ENCODE measurements at places on chromosomes 5 and 9.
A peak's percentile ranks its signal among the peaks of the same experiment; 100 is the strongest.

DNA sequence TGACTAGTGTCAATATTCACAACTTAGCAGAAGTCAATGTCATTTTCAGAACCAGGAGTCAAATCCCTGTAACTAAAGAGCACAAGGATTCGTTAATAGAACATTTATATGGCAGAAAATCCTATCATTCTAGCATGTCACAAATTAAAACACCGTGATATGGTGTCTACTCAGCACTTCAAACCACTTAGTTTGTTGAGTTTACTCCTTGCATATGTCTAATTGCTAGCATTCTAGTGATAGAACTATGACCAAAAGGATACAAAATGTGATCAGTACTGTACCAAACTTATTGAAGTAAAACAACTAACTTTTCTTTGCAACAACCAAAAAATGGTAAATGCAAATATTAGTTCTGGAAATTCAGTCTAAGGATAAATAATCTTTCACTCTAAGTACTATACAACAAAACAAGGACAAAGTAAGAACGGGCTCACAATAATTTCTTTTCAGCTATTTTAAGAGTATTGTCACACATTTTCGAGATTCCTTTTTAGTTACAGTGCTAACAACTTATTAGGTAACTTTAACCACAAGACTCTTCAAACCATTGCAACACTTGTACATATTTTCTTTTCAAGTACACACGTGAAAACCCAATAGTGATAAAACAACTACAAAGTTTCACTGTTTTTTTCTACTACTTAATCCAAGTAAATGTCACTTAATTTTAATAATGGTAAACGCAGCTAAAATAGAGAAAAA lies 845.2 kb upstream of the CDH10 start:
- ATAC-seq = no peak

DNA sequence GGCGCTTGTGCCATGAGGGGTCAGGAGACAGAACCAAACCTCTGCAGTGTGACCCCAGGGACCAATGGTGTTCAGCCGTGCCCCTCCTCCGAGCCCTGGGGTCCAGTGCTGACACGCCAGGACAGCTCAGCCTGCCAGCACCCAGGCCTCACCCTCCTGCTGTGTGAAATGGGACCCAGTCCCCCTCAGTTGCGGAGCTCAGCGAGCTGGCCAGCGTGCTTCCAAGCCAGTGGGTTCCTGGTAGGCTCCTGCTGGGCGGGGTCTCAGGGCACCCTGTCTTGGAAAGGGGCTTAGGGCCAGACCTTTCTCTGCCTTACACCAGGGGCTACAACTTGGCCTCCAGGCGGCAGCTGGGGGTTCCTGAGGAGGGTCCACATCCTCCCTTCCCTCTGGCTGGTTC lies 4.4 kb downstream of the RNF44 start:
- no peak for ATAC-seq

DNA sequence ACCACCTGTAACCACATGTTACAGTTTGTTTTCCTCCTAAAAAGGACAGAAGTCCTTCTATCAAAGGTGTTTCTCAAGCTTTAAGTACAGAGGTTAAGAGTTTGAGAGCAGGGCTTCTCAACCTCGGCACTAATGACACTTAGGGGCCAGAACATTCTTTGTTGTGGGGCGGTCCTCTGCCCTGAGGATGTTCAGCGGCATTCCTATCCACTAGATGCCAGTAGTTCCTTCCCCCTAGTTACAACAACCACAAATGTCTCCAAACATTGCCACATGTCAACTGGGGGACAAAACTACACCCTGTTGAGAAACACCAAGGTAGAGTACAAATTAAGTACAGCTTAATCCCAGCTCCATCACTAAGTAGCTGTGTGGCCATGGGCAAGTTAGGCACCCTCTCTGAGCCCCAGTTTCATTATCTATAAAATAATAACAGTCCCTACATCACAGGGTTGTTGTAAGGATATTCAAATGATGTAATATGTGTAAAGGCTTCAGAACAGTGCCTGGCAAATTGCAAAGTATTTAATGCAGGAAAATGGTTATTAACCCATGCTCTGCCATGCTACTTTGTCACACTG lies 44.6 kb downstream of the PIP5K1B start:
- no peak for ATAC-seq

GRCh38 chr5:8156706-8157105 lies 287.8 kb downstream of the MTRR start:
- ATAC-seq = no peak

- ATAC-seq = no peak
Observed at GRCh38 chr9:118577121-118577520, 792.1 kb downstream of the BRINP1 start.

GRCh38 chr5:33807771-33808170 lies 84.0 kb downstream of the ADAMTS12 start:
- no peak for ATAC-seq

- ATAC-seq = no peak
Observed at GRCh38 chr9:242461-243080, 27.9 kb downstream of the DOCK8 start.

GRCh38 chr9:131091352-131091992 lies 4.9 kb upstream of the AIF1L start:
- no peak for ATAC-seq

DNA sequence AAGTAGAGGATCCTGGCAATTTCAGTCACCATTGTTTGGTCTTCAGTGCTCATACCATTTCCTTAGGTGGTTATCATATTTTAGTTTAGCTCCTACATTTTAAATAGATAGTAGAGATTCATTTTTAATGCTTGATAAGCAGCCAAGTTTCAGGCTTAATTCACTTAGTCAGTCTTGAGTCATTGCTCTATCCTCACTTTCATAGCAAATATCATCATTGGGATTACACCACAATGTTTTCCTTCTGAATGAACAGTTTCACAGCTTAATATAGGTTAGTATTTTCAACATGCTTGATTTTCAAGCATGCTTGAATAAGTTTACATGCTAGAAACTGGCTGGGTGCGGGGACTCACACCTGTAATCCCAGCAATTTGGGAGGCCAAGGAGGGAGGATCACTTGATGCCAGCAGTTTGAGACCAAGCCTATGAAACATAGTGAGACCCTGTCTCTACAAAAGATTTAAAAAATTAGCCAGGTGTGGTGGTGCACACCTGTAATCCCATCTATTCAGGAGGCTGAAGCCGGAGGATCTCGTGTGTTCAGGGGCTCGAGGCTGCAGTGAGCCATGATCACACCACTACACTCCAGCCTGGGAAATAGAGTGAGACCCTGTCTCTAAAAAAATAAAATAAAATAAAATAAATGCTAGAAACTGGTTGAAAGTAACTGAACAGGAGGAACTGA lies 339.9 kb downstream of the ADGRV1 start:
- ATAC-seq = no peak

- no peak for ATAC-seq
Observed at GRCh38 chr5:39176759-39177630, 42.4 kb downstream of the FYB1 start.

DNA sequence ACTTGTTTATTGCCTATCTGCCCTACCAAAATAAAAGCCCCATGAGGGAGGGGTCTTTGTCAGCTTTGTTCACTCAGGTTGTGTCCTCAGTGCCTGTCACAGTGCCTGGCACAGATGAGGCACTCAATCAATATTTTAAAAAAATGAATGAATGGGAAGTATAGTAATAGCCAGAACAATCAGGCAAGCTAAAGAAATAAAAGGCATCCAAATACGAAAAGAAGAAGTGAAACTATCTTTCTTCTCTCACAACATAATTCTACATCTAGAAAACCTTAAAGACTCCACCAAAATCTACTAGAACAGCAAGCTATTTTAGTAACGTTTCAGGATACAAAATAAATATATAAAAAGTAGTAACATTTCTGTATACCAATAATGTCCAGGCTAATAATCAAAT lies 37.8 kb upstream of the C5orf63 start:
- no peak for ATAC-seq

GRCh38 chr9:137371946-137372651 lies 50.9 kb downstream of the EXD3 start:
- ATAC-seq = no peak

DNA sequence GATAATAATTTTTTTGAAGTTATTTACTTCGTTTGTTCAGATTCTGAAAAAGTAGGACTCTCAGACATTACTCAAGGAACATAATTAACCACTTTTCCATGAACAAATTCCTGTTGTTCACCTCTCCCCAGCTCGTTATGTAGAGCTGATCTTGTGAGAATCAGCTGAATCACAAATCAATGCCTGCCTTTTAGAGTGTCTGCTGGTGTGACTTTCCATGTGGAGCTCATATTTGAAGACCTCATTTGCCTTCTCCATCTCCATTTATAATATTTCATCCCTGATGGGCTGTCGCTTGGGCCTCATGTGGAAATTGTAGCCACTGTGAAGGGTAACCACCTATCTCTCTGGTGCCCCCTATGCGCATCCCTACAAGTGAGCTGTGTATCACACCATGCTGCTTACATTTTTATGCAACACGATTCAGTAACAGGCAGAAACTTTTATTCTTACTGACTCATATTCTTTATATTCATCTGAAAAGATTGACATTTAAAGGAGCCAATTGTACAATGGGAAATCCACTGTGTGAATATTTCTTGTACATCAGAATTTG lies 111.3 kb downstream of the STK32A start:
- ATAC-seq = no peak

GRCh38 chr5:173868096-173868880 lies 19.9 kb upstream of the CPEB4 start:
- no peak for ATAC-seq

DNA sequence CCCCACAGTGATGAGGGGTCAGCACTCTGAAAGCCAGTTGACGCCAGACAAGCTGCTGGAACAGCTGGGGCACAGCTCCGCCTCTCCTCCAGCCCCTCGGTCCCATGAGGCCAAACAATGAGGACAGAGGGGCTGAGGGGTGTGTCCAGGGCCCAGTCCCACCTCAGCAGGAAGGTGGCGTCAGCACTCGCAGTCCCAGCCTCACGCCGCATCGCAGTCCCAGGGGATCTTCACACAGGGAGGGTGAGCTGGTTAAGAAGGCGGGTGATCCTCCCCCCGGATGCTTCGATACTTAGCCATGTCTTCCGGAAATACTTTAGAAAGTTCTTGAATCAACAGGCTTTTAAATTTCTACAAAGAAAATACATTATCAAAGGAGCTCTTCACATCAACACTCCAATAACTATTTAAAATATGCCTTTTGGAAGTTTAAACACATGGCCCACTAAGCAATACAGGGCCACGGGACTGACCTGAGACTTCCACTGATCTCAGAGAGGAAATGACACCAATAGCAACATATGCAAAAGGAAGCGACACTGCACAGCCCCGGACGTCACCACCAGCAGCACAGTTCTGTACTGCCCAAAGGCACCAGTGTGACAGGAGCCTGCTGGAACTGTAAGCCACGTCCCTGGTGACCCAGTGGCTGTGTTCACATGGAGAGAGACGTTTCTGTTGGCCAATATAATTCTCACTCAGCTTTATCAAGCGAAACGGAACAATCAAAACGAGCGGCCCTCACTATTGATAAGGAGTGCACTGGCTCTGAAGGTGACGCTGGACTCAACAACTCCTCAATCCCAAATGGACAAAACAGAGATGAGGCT lies 5.9 kb downstream of the MED10 start:
- ATAC-seq = peak; percentile 32

- no peak for ATAC-seq
Observed at GRCh38 chr9:87389936-87390335, 107.7 kb upstream of the DAPK1 start.

DNA sequence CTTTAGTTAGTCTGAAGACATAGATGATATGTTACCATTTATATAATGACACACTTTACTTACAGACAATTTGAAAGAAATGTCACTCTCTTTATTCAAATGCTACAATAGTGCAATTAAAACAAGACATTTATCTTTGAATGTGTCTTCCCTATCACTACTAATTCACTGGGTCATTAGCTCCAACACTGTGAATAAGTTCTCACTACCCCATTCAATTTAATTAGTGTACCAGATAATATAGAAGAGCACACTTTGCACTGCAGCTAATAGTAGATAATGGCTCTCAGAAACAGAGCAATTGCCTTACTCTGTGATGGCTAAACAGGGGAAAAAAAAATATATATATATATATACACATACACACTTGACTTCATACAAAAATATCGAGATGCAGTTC lies 497.0 kb downstream of the DTWD2 start:
- no peak for ATAC-seq

DNA sequence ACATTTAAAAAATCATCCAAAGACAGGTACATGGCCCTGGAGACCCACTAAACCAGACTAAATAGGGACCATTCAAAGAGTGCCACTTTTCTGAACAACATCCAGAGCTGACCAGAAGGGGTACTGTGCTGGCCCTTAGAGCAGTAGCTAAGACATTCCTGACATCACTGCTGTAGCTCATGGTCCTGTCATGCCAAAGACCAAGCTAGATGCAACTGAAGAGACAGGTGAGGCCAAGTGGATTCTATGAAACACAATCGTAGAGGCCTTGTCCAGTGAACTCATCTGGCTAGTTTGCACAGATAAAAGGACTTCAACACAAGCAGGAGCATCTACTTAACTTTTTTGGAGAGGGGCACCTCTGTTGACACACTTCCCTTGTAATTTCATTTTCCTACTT lies 43.3 kb downstream of the G3BP1 start:
- no peak for ATAC-seq

- ATAC-seq = peak; percentile 78
Observed at GRCh38 chr5:177005619-177006264, 837 bp downstream of the UIMC1 start.

Measured in gastroesophageal sphincter (tissue), 4 donors.